LNCaP clone FGC (cell line): ENCODE measurements at places on chromosomes 3 and 15.

- DNase-seq = no peak
Measured at GRCh38 chr3:57825116-57825515, 69.0 kb downstream of the SLMAP start.

- DNase-seq = no peak
Measured at GRCh38 chr15:70866982-70867641, 13.2 kb upstream of the LARP6 start.

GRCh38 chr15:33742800-33743199 lies 225.5 kb upstream of the CHRM5 start:
- peak; percentile 17 for DNase-seq

DNA sequence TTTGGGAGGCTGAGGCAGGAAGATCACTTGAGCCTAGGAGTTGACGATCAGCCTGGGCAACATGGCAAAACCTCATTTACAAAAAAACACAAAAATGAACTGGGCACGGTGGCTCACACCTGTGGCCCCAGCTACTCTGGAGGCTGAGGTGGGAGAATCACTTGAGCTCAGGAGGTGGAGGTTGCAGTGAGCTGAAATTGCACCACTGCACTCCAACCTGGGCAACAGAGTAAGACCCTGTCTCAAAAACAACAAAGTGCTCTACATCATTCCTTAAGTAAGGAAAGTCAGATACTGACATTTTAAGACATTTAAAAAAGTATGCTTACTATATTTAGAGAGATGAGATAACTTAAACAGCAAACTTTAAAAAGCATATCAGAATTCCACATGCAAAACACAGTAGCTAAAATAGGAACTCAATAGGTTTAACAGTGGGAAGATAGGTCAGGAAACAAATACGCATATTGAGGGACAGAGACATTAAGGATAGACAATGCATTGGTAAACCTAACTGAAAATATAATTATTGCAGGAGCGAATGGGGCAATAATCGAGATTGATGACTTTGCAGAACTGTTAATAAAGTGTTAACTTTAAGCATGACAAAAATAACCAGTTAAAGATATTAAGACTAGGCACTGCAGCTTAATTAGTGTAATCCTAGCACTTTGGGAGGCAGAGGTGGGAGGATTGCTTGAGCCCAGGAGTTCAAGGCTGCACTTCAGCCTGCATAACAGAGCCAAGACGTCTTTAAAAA lies 32.1 kb downstream of the MORF4L1 start:
- no peak for DNase-seq

GRCh38 chr3:158105710-158106253 lies 438 bp downstream of the SHOX2 start:
- DNase-seq = no peak

GRCh38 chr15:23572844-23573243 lies 7.4 kb downstream of the MKRN3 start:
- DNase-seq = no peak

DNA sequence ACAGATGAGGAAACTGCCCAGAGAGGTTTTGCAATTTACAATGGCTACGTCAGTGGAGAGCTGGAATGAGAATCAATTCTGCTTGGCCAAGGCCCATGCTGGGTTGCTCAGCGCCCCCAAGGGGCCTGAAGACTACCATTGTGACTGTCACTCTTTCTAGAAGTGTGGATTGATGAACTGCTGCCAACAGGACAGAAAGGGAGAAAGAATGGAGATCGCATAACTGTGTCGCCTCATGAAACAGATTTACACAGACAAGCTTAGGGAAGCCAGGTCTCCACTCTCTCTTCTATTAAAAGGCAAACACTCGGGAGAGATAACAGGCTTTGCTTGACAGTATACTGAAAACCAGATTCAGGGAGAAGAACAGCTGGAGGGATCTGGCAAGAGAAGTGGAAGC lies 160.0 kb downstream of the STT3B start:
- DNase-seq = no peak

DNA sequence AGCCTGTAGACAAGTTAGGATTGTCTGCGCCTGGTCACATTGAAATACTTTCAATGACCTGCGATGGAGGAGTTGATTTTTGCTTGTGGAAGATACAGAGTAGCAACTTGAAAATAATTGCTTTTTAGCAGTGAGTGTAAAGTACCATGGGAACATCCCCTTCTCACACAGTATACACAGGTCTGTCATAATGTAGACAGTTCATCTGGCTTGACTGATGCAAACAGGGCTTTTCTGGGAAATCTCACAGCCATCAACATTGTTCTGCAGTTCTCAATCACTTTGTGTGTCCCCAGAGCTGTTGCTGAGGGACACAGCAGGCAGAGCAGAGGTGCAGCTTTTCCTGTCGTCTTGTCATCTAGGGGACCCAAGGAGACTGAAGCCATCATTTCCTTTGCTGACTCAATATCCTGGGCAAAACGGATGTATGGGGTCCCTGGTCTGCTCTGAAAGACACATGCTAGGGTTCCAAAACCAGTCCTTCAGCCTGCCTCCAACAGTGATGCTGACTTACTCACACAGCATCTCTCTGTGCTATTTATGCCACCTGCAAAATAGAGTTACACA lies 5.3 kb upstream of the REC114 start:
- DNase-seq = no peak

- DNase-seq = no peak
Measured at GRCh38 chr3:132530624-132531023, 66.4 kb upstream of the ACKR4 start.

DNA sequence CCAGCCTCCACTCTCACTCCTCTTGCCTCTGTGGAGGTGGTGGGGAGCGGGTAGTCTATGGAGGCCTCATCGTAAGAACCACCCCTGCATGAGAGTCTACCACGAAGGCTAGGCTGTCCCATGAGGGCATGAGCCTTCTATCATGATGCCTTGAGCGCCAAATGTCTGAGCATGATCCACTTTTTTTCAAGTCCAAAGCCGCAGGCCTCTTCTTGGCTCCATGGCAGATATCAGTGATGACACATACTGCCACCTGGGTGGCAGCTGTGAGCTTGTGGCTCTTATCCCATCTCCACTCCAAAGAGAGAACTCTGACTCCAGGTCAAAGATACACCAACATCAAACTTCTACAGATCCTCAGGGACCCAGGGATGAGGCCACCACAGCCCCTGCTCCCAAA lies 13.5 kb downstream of the POC1A start:
- DNase-seq = no peak

- DNase-seq = peak; percentile 59
Measured at GRCh38 chr15:90868261-90868689, at the start of gene FURIN. Gene FURIN (plus strand): TSS chr15:90868588. CDS start chr15:90875741, 7,153 bp downstream.

DNA sequence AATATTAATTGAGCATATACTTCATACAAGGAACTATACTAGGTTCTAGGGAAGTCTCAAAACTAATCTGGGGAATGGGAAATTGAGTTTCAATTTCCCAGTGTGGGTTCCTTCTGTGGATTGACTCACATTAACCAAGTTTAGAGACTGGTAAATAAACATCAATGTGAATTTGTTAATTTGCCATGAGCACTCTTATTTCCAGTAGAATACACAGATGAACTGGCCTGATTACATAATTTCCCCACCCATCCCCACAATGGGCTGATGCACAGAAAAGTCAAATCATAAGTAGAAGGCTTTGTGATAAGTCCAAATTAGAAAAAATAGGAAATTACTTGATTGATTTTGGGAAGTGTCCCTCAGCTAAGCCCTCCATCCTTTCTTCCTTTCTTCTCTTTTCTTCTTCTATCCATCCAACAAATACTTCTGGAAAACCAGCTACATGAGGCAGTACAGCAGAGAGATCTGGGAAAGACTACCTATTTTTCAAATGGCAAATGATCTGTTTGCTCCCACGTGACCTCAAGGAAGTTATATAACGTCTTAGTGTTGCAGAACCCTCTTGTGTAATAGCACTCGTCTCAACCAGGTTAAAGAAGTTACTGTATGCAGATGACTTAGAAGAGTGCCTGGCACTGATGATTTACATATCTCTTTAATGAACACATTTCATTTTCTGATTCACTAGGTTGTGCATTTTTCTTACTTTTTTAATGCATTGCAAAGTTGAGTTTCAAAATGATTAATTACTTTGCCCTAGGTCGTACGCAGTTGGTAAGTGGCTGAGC lies 312.3 kb downstream of the SV2B start:
- no peak for DNase-seq

DNA sequence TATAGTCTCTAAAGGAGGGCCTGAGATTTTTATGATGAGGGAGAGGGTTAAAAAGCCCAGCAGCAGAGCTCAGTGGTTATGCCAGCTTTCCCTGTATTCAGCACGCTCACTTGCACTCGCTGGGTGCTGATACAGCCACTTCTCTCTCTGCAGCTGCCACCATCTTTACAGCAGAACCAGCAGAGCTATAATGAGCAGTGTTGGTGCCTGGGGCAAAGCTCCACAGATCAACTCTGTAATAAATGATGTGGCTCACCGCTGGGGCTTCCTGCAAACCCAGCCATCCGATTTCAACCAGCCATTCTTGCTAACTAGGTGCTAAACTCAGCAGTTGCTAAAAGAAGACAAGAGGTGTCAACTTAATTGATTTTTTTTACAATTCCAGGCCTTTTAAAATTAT lies 48.0 kb downstream of the ARNT2 start:
- DNase-seq = no peak

DNA sequence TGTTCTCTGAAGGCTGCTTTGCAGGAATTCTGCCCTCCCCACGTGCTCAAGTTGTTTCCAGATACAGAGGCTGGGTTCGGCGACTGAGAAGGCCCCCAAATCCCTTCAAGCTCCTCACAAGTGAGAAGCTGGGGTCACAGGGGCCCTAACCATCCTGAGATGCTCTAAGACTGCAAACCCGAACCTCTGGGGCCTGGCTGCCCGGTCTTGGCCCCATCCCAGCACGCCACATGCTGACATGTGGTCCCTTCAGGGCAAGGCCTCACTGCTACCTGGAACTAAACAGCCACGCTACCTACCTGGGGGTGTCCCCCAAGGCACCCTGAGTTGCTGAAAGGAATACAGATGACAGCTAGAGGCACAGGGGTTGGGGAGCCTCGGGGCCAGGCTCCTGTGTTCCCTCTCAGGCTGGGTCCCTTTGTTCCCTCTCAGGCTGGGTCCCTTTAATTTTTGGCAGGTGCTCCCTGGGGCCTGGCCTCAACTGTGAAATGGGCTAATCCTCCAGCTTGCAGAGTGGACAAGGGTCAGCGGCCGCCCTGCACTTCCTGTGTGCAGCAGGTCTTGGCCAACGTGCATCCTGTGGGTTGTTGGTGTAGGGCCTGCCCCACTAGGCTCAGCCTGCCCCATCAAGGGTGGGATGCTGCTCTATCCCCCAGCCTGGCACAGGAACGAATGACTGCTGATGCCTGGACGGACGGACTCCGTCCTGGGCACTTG lies 32.5 kb downstream of the KLHL25 start:
- no peak for DNase-seq

DNA sequence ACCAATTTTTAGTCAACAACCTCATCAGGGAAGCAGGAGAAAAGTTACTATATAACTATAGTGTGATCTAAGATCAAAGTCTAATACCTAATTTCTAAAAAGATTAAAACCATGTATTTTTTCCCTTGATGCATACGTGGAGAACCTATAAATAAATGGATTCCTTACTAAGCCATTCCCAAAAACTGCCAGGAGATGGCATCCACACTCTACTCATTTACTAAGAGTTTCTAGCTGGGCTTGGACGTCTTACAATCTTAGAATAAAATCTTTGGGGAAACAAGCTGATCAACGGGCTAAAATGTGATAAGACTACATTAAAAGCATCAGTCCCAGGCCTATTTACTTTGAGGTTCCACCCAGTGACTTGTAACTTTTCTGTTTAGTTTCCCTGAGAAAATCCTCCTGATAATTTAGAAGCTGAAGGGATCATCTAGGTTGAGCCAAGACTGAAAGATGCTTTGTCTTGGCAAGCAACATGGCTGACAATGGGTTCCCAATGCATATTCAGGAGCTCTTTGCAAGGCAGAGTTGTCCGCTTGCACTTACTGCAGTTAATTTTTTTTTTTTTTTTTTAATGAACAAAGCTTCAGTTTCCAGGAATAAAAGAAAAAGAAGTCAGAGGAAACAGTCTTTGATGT lies 85.5 kb upstream of the FGF12 start:
- peak; percentile 26 for DNase-seq

GRCh38 chr3:43759297-43759782 lies 68.6 kb downstream of the ABHD5 start:
- DNase-seq = no peak

DNA sequence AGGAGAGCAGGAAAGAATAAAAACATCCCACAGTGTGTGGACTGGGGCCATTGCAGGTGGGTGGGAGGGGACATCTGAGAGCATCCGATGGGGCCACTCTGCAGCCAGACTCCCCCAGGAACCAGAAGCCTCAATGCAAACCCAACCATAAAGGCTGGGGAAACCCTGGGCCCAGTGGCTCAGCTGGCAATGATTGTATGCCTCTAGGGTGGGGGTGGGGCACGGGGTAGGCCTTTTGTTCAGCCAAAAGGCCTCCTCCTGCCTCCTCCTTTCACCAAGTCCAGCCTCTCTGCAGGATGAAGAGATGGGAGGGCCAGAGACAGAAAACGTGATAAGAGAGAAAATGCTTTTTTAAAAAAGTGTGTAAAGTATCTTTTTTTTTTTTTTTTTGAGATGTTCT lies 45.5 kb upstream of the HERC1 start:
- no peak for DNase-seq

GRCh38 chr15:91491101-91491950 lies 362.2 kb upstream of the SLCO3A1 start:
- DNase-seq = no peak

- no peak for DNase-seq
Measured at GRCh38 chr15:80272987-80273386, 21.0 kb upstream of the CTXND1 start.

- no peak for DNase-seq
Measured at GRCh38 chr3:25097023-25097422, 331.0 kb upstream of the RARB start.

DNA sequence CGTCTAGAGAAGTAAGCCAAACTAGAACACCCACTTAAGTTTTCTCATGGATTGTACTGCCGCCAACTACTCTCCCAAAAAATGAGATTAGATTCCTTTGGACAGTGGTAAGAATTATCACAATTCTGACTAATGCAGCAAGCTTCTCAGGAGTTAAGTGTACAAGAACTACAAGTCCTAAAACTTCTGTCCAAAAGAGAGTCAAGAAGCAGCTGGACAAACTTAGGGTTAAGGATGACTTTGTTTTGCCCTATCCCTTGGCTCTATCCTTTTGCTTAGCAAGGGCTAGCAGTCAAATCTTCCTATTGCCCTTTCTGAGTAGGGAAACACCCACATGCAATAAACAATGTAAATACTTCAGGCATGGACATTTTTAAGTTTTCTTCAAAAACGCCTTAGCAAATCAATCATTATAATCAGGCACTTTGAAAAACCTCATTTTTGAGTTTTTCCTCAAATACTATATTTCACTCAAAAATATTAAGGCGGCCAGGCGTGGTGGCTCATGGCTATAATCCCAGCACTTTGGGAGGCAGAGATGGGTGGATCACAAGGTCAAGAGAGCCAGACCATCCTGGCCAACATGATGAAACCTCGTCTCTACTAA lies 19.5 kb downstream of the RAF1 start:
- DNase-seq = no peak

DNA sequence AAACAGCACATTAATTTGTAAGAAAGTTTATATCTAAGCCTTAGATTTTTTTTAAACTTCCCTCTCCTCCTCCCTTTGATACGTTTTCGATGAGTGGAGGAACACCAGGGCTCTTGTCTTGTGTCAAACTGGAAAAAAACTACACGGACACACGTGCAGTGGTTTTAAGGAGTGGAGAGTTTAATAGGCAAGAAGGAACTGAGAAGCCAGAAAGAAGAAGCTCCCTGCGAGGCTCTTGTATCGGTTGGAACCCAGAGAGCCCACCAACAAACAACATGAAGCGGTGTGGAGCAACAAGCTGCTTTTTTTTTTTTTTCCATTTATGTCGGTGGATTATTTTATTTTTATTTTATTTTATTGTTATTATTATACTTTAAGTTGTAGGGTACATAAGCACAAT lies 18.6 kb downstream of the NDUFB4 start:
- DNase-seq = no peak
